CD4-positive, alpha-beta T cell treated with Interleukin-6 for 4 hours (primary cell): ENCODE measurements at places on chromosomes 2 and 18.
A peak's percentile ranks its signal among the peaks of the same experiment; 100 is the strongest.

DNA sequence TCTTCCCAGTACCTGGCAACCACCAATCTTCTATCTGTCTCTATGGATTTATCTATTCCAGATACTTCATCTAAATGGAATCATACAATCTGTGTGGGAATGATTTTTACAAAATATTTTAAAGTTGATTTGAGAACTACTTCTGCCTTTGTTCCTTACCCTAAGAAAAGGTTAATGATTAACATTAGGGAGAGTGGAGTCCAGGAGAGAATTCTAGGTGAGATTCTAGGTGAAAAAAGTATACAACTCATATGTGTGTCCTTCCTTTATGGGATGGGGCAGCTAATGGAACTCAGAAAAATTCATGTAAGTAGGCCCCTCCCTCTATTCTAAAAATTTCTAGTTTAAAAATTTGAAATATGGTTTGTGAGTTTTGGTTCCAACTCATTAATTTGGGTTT, 35.9 kb upstream of the WDSUB1 start:
- no peak for DNase-seq

DNA sequence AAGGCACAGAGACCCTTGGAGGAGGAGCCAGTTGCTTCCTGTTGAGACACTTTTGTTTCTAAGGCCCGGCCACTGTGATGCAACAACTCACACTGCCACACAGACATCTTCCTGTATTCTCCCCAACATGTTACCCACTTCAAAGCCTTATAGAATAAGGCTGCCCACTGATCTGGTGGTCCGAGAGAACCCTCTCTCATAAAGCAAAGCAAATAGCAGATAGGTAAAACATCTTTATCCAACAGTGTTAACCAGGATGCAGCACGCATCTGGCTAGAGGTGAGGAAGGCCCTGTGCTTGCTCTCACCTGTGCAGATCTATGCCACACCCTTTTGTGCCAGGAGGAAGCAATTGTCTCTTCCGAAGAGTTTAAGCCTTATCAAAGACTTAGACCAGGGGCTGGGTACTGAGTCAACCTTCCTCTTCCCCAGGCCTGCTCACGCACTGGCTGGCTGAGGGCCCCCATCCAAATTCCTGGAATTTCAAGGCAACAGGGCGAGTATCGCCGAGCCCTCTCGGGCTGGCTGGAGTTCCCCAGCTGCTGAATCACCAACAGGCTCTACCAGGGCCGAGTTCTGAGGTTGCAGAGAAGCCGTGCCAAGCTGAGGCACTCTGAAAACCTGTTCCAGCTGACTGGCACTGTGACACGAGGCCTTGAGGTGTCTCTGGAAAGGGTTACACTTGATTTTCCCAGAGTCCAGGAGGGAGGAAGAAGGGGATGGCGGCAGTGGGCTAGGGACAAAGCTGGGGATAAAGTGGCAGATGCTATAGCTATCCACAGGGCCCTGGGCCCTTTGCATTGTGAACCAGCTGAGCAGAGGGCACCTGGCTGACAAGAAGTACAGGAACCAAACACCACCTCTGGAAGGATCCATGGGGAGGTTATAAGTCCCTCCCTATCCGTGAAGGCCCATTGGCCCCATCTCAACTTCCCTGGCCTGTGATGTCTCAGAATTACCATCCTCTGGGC, 29.3 kb downstream of the TGFA start:
- peak; percentile 41 for DNase-seq

DNA sequence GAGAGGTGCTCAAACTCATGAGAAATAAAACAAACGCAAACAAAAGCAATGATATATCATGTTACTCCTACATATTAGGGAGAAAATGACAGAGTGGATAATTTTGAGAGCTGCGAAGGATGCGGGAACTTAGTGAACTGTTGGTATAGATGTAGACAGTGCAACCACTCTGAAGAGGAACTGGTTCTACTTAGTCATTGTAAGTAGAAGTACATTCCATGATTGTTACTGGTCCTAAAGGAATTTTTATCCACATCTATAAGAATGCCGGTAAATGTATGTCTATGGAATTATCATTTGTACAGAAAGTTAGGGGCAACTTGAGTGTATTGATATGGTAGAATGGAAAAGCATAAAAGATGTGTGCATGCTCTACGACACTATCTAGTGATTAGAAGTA, 1238.4 kb downstream of the LRP1B start:
- DNase-seq, result no peak

DNA sequence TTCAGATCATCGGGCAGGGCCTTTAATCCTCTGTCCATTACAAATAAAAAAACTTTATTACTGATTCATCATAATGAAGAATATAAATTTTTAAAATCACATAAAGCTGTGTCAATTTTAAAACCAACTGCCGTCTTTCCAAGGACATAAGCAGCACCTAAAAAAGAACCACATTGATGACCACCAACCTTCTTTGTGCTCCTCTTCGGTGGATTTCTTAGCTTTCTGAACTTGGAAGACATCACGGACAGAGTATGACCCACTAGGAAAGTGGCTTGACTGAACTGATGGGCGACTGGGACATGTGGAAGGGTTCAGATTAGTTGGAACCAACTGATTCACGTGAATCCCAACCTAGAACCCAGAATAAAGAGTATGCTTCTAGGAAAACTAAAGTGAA, 68.9 kb downstream of the EIF5B start:
- no peak for DNase-seq

GRCh38 chr2:56183643-56184499, at the start of gene CCDC85A:
TSS of gene CCDC85A (plus strand) at chr2:56183990. CDS start at chr2:56184625, 635 bp downstream.
- peak; percentile 43 for DNase-seq

- DNase-seq, result no peak
These were observed 256.5 kb downstream of the TPGS2 start for GRCh38 chr18:36572135-36572856.

- no peak for DNase-seq
These were observed 12.8 kb downstream of the PSMD1 start for GRCh38 chr2:231069379-231070054.

GRCh38 chr2:114661971-114662939, 219.8 kb downstream of the DPP10 start:
- DNase-seq, result no peak

GRCh38 chr2:176280867-176281658, 11.8 kb downstream of the MTX2 start:
- DNase-seq, result no peak

- no peak for DNase-seq
These were observed 13.4 kb upstream of the DTNA start for GRCh38 chr18:34696671-34697070.

- DNase-seq, result no peak
These were observed 1.3 kb downstream of the LRRTM1 start for GRCh38 chr2:80303006-80303908.

GRCh38 chr2:164430166-164430783, 191.0 kb downstream of the GRB14 start:
- no peak for DNase-seq

DNA sequence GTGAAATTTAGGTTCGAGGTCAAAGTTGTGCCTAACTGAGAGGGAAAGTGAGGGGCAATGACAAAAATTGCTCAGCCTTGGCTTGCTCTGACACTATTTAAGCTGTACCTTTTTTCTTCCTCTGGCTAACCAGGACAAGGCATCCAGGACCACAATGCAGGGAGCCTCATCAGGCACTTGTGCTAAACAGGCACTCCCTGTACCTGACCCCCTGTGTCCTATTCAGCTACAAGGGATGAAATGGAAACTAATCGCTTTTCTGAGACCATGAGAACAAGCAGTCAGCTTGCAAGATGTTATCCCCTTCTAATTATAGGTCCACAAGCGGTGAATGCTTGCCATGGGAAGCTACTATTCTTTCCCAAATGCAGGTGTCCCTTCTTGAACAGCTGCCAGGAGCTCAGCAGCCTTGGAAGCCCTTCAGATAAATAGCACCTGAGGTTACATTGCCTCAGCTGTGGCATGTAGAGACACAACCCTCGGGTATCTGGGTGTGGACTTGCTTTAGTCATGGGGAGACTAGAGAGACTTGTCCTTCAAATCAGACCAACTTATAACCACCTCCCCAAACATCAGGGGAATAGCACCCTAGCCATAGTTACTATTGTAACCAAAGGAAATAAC, 19.1 kb upstream of the ITGA6 start:
- DNase-seq, result no peak

GRCh38 chr2:182522405-182522896, 95.6 kb upstream of the PDE1A start:
- no peak for DNase-seq

- no peak for DNase-seq
These were observed 28.3 kb upstream of the ICOS start for GRCh38 chr2:203908066-203908796.

GRCh38 chr2:197846128-197846527, 41.7 kb downstream of the PLCL1 start:
- no peak for DNase-seq

GRCh38 chr18:11751341-11752115, 62.5 kb downstream of the GNAL start:
- DNase-seq, result no peak

- no peak for DNase-seq
These were observed 447.6 kb upstream of the POU3F3 start for GRCh38 chr2:104406261-104406726.

DNA sequence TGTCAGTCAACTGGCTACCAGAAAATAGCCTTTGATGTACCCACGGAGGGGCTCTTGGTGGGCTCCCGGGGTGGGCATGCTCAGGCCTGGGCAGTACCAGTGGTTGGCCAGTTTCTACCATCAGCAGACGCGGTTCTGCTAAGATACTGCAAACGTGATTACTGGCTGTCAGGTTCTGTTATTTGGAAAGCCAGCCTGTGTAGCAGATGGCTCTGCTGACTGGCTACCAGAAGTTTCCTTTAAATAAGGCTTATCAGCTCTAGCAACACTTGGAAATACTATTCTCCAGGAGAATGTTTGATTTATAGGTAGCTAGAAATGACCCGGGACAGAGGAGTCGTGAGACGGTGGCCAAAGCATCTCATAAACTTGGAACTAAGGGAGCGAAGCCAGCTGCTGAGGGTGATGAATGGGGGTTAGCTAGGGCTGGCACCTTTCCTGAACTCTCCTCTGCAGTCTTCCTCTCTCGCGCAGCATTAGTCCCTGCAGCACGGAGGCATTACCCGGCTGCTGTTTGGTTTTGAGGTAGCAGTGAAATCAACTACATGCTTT, 171.9 kb downstream of the AGAP1 start:
- DNase-seq, result no peak

DNA sequence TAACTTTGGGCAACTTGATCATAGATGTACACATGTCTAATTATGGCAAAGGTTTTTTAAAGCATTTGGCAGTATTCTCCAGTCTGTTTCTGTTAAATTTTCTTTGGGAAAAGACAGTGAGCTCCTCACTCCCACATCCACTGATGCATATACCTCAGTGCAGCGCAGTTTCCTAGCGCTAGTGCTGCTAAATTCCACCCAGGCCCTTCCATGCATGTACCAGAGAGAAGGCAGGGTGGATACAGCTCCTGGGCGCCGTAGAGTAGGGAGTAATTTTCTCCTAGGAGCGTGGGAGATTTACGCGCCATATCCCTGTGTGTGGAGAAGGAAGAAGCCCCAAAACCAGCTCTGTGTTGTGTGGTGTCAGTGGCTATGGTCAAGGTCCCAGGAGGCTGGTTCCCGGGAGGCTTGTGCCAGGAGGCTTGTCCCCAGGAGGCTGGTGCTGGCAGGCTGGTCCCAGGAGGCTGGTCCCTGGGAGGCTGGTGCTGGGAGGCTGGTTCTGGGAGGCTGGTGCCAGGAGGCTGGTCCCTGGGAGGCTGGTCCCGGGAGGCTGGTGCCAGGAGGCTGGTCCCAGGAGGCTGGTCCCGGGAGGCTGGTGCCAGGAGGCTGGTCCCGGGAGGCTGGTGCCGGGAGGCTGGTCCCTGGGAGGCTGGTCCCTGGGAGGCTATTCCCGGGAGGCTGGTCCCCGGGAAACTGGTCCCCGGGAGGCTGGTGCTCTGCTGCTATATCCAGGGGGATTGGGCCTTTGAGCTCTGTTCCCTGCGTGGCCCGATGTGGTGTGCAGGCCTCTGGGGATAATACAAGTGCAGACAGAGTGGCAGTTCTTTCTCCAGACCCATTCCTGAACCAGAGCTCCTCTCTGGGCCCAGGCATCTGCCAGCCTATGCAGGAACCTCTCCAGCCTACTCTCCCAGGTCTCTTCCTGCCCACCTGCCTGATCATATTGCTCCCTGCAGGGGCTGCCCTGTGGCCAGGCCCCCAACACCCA, 161.2 kb downstream of the SEPTIN10 start:
- DNase-seq, result no peak

DNA sequence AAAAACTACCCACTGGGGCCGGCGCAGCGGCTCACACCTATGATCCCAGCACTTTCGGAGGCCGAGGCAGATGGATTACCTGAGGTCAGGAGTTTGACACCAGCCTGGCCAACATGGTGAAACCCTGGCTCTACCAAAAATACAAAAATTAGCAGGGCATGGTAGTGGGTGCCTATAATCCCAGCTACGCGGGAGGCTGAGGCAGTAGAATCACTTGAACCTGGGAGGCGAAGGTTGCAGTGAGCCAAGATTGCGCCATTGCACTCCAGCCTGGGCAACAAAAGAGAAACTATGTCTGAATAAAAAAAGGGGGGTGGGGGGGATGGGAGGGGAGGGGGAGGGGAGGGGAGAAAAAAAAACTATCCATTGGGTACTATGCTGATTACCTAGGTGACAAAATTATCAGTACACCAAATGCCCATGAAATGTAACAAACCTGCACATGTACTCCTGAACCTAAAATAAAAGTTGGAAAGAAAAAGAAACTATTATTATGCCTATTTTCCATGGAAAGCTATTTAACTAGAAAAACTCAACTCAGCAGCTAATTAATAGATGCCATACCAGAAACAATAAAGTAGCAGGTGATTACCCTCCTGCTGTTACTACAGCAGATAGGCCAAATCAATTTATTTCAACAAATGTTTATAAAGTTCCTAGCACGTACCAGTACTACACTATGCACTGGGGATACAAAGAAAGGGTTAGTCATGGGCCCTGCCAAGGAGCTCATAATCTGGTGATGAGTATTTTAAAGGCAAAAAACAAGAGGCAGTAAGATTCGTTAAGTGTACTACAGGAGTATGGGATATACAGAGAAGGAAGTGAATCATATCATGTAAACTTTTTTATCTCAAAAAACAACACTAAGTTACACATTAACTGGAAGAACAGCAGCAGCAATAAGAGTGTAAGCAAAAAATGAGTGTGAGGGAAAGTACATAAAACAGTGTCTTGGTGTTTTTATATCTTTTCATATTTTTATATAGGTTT, 112.8 kb upstream of the SLC39A10 start:
- DNase-seq, result peak; percentile 55

- no peak for DNase-seq
These were observed 88.0 kb downstream of the SOCS6 start for GRCh38 chr18:70376914-70377258.

GRCh38 chr2:115443539-115444185, 1001.2 kb downstream of the DPP10 start:
- DNase-seq, result no peak

GRCh38 chr2:201978986-201979385, 54.7 kb upstream of the FZD7 start:
- no peak for DNase-seq
